ENCODE measurements at places on chromosomes 4 and X. TPM values are rescaled to one million over a fixed set of nuclear protein-coding genes. Genes with fewer than 3 reads are reported as not detected.
A peak's percentile ranks its signal among the peaks of the same experiment; 100 is the strongest.

- no peaks in the 10 kb centered on the region for H3K27me3 ChIP-seq
Measured at GRCh38 chr4:175376287-175376977, 435.6 kb downstream of the GPM6A start.

GRCh38 chrX:22088326-22088725, 56.2 kb downstream of the PHEX start:
- H3K27ac ChIP-seq, result no peak overlapping the region
- H3K4me1 ChIP-seq, result no peaks in the 10 kb centered on the region
- H3K4me3 ChIP-seq, result no peak overlapping the region
- peaks cover 4% of the 10 kb centered on the region for H3K27me3 ChIP-seq
- no peak for DNase-seq

GRCh38 chr4:28562913-28563312, 1702.3 kb downstream of the STIM2 start:
- H3K27me3 ChIP-seq, result no peaks in the 10 kb centered on the region
- no peaks in the 10 kb centered on the region for H3K36me3 ChIP-seq
- no peak overlapping the region for H3K27ac ChIP-seq
- DNase-seq, result no peak
- no peak overlapping the region for H3K4me3 ChIP-seq

DNA sequence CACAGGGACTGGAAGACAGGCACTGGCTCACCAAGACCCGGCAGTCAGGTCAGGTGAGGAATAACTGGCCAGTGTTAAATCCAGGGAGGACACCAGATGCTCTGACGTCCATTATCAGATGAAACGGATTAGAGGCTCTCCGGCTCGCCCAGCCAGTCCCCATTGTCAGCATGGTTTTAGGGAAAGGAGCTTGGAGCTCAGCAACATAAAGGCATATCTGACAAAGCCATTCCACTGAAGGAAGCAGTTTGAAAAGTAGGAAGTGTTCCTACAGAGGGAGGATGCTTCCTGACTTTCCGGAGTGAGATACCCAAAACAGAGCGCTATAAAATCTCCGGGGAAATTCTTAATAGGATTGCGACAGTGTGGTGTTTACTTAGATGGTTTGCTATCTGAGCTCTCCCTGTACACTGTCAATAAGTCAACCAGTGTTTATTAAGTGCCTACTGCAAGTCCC, 14.8 kb downstream of the NDNF start:
- DNase-seq, result no peak
- no peaks in the 10 kb centered on the region for H3K27me3 ChIP-seq
- no peak overlapping the region for H3K4me3 ChIP-seq

The TEX13C gene
- total RNA-seq, result not detected

- peak overlapping the region; percentile 62 for H3K27ac ChIP-seq
- no peaks in the 10 kb centered on the region for H3K36me3 ChIP-seq
- no peaks in the 10 kb centered on the region for H3K27me3 ChIP-seq
- H3K4me1 ChIP-seq, result no peaks in the 10 kb centered on the region
- DNase-seq, result peak; percentile 40
Measured at GRCh38 chr4:113300471-113300928, 251.0 kb downstream of the ANK2 start.

- H3K27ac ChIP-seq, result no peak overlapping the region
- no peaks in the 10 kb centered on the region for H3K36me3 ChIP-seq
- no peaks in the 10 kb centered on the region for H3K27me3 ChIP-seq
- DNase-seq, result no peak
- no peaks in the 10 kb centered on the region for H3K4me1 ChIP-seq
- no peak overlapping the region for H3K4me3 ChIP-seq
Measured at GRCh38 chr4:72577211-72577610, 8.2 kb upstream of the ADAMTS3 start.

DNA sequence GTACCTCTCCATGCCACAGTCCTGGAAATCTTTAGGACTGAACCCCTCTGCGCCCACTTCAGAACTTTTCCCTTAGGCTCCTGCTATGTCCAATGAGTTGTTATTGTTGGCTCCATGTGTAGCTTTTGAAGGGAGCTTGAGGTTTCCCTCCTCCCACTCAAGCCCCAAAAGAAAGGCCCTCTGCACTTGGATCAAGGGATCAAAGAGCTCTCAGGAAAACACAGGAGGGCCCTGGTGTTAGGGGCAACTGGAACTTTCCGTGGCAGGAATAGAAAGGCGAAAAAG, 135.0 kb downstream of the RASL11B start:
- no peaks in the 10 kb centered on the region for H3K36me3 ChIP-seq
- H3K4me1 ChIP-seq, result peaks cover 5% of the 10 kb centered on the region
- DNase-seq, result no peak
- H3K27ac ChIP-seq, result peak overlapping the region; percentile 74
- no peak overlapping the region for H3K4me3 ChIP-seq

The DMRTC1 gene
- total RNA-seq, result 1.4 TPM

DNA sequence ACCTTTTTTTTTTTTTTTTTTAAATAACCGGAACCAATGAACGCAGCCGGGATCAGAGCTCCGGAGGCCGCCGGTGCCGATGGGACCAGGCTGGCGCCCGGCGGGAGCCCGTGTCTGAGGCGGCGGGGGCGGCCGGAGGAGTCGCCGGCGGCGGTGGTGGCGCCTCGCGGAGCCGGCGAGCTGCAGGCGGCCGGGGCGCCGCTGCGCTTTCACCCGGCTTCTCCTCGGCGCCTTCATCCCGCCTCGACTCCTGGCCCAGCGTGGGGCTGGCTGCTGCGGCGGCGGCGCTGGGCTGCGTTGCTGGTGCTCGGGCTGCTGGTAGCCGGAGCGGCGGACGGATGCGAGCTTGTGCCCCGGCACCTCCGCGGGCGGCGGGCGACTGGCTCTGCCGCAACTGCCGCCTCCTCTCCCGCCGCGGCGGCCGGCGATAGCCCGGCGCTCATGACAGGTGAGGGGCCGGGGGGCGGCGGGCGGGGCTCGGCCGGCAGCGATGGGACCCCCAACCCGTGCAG, 337 bp downstream of the STIM2 start:
- H3K4me3 ChIP-seq, result peak overlapping the region; percentile 62
- DNase-seq, result peak; percentile 53
- no peaks in the 10 kb centered on the region for H3K27me3 ChIP-seq
- H3K36me3 ChIP-seq, result no peaks in the 10 kb centered on the region
- peak overlapping the region; percentile 96 for H3K27ac ChIP-seq
